ENCODE measurements at places on chromosomes 12 and 14.

- DNase-seq: no peak
Measured at GRCh38 chr12:508795-509194, 49.1 kb downstream of the B4GALNT3 start.

DNA sequence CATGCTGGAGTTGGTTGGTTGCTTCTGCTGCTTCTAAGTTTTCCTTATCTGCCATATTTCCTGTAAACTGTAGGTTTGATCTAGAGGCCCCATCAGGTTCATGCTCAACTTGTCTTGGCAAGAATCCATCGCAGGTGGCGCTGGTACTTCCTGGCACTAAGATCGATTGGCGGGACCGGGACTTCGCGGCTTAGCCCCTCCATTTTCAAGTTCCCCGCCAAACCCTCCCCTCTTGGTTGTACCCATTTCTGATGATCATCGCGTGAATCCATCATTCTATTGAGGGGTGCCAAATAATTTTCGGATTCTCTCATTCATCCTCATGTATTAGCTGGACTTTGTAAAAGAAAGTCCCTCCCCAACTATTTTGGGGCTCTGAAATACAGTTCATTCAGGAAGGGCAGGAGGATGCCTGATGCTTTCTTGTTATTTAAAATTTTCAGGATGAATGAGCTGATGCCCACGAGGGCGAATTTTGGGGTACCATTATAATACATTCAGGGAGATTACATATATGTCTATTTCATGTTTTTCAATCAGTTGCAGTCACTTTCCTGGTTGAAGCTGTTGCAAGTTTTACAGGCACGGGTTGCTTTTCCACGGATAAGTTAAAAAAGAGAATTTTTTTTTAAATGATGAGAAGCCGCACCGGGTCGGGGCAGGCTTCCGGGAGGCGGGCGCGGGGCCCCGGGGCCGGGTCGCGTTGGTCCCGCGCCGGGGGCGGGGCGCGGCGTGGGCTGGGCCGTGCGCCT is 395 bp upstream of the BRI3BP start:
- peak; percentile 81 for DNase-seq

DNA sequence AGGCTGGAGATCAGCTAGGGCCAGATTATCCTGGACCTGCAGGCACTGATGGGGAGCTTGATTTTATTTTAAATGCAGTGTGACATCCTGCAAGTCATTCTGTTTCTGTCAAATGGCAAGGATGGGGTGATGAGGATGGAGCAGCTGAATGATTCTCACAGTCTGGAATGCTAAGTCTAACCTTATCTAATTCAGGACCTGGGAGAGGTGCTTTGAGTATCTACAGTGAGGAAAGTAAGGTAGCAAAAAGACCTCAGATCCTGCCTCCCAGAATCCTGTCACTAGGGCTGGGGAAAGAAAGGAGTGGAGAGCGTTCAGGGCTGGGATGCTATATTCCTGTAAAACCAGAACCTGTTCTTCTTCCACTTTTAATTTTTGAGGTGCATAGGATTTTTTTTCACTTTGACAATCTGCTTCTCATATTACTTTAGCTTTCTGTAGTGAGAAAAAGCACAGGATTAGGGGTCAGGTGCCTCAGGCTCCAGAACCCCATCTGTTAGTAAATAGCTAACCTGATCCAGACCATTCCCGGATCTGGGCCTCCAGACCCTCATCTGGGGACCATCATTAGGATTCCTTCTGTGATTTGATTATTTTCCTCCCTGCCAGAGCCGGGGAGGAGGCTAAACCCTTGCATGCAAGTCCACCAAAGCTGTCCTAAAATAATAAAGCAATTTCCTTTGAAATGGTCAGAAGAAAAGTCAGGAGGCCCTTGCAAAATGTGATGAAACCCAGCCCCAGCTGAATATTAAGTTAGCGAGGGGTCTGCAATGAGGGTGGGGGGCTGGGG is 54.7 kb downstream of the ASCL1 start:
- DNase-seq: no peak

- DNase-seq: peak; percentile 96
Measured at GRCh38 chr12:56221757-56222530, at the start of gene RNF41. RNF41 (minus strand) TSS chr12:56221922; CDS start chr12:56214047, 7,875 bp downstream.

DNA sequence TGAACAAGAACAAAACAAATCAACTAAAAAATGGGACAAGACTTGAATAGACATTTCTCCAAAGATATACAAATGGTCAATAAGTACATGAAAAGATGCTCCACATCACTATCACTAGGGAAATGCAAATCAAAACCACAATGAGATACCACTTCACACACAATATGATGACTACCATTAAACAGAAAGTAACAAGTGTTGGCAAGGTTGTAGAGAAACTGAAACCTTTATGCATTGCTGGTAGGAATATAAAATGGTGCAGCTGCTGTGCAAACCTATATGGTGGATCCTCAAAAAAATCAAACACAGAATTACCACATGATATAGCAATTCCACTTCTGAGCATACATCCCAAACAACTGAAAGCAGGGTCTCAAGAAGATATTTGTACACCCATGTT is 5.2 kb downstream of the SMAGP start:
- DNase-seq: peak; percentile 72

GRCh38 chr14:72982146-72982708 is 44.7 kb downstream of the ZFYVE1 start:
- no peak for DNase-seq

GRCh38 chr14:30063746-30064145 is 136.1 kb upstream of the PRKD1 start:
- DNase-seq: no peak

DNA sequence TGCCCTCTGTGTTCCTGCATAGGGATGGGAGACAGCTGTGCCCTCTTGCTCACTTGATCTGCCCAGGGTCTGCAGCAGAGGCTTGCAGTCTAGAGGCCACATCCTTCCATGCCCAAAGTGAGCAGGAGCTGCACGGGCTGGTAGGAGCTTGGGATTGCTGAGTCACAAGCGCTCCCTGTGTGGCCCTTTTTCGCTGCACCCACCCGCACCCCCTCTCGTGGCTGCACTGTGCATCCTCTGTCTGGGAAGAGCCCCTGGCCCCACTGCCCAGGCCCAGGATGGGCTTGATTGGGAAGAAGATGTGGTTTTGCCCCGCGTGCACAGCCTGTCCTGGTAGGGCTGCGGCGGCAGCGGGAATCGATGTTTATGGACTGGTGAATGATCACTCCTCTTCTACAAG is 192.4 kb downstream of the TSPAN9 start:
- no peak for DNase-seq

GRCh38 chr14:62739647-62740046 is 305.6 kb downstream of the KCNH5 start:
- no peak for DNase-seq

- no peak for DNase-seq
Measured at GRCh38 chr12:108862588-108862959, 5.2 kb upstream of the SSH1 start.

- DNase-seq: no peak
Measured at GRCh38 chr12:104694161-104694560, 237.4 kb downstream of the CHST11 start.

DNA sequence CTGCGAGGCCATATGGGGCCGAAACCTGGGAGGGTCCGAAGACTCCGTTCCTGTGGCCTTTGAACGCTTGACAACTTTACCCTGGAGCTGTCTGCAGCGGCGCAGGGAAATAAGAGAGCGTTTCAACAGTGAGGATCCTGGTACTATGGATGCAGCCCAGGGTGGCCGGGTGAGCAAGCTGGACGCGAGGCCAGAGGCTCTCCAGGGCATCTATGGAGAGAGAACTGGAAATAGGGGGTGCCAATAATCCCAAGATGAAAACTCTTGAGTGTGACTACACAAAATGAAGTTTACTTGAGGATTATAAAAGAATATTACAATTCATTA is 1.1 kb upstream of the ABCC9 start:
- no peak for DNase-seq

GRCh38 chr14:103247169-103247606 is 86.8 kb upstream of the EIF5 start:
- no peak for DNase-seq

- no peak for DNase-seq
Measured at GRCh38 chr14:92340931-92341330, 18.0 kb downstream of the SLC24A4 start.

DNA sequence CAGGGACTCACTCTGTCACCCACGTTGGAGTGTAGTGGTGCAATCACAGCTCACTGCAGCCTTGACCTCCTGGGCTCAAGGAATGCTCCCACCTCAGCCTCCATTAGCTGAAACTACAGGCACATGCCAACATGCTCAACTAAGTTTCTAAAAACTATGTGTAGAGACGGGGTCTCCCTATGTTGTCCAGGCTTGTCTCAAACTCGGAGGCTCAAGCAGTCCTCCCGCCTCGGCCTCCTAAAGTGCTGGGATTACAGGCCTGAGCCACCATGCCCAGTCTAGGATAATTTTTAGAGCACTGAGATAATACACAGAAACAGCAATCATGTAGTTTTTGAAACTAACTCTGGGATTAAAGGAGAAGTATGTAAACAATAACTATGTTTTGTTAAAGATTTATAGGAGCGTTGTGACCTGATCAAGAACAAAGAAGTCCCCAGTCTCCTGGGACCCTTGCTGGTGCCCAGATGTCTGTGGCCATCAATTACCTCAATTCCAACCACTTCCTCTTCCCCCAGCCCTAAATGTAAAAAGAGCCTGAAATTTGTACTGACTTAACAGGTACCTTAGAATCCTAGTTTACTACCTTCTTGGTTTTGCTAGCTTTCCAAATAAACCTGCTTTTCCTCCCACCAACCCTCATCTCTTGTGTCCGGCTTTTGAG is 28.9 kb upstream of the EGLN3 start:
- no peak for DNase-seq

DNA sequence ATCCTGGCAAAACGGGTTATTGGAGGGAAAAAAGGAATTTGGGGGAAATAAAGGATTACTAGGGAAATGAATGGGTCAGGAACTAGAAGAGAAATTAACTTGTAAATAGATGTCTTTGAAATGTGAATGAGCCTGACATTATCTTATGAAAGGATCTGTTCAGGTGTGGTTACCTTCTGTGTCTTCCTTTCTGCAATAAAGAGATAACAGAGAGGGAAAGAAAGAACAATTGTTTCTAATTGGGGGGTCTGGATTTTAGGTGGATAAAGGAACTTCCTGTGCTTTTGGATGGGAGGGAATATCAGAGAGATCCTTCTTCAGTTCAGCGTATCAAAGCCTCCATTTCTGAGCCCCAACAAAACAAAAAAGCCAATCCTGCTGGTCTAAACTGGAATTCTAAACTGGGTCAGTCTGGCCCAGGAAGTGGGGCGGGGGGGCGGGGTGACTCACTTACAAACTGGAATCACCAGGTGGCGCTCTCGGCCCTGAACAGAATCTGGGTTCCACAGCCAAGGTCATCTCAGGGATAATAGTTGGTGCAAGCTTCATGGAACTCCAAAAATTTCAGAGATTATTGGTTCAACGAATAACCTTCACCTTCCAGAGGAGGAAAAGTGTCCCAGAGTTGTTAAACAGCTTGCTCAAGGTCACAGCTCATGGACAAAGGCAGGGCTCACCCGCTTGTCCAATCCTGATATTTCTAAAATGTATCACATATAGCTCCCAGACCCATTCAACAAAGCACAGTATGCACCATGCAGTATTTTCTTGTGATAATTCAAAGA is 15.2 kb upstream of the PEBP1 start:
- peak; percentile 31 for DNase-seq

DNA sequence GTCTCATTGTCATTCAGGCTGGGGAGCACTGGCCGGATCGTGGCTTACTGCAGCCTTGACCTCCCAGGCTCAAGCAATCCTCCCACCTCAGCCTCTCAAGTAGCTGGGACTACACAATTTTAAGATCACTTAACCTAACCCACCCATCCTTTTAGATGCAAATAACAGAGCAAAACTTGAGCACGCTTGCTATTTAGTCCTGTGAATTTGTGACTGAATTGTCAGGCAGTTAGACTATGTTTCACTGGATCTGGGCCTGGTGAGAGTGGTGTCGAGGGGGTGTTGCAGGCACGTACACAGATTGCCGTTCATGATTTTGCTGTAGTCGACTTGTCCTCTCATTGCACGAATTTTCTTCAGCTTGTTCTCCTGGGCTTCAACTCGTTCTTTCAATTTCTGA is 38.2 kb downstream of the ZFYVE21 start:
- no peak for DNase-seq

GRCh38 chr14:22748631-22749068 is 17.8 kb upstream of the OXA1L start:
- no peak for DNase-seq

- no peak for DNase-seq
Measured at GRCh38 chr12:1790444-1790843, 29.9 kb upstream of the LRTM2 start.

GRCh38 chr14:103871596-103872480 is 24.5 kb upstream of the PPP1R13B start:
- DNase-seq: peak; percentile 40

GRCh38 chr12:47449797-47450196 is 256.0 kb downstream of the RPAP3 start:
- DNase-seq: no peak

- DNase-seq: no peak
Measured at GRCh38 chr14:94408546-94409095, 20.2 kb upstream of the SERPINA1 start.

GRCh38 chr12:54338698-54339296 is 13.9 kb downstream of the COPZ1 start:
- no peak for DNase-seq

DNA sequence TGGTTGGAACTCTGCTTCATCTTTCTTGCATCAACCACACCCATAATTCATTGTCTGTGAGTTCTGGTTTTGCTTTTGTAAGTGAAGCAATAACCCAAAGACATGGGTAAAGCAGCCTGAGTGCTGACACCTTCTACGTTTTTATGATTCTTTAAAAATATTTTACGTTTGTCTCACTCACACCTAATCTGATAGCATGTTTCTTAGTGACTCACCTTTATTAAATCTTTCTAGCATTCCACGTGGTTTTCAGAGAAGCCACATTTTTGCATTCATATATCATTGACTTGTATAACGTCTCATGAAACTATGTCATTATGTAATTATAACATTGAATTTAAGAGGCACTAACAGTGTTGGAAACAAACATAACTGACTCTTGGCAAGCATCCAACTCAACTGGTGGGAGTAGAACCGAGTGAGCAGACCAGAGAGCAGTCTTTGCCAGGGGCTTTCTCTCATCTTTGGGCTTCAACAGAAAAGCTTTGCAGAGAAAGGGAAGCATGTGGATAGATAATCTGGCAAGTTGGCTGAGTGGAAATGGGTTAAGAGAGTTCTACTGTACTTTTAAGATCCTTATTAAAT is 118.8 kb downstream of the TPH2 start:
- no peak for DNase-seq

GRCh38 chr14:69318241-69318640 is 58.3 kb downstream of the GALNT16 start:
- no peak for DNase-seq

DNA sequence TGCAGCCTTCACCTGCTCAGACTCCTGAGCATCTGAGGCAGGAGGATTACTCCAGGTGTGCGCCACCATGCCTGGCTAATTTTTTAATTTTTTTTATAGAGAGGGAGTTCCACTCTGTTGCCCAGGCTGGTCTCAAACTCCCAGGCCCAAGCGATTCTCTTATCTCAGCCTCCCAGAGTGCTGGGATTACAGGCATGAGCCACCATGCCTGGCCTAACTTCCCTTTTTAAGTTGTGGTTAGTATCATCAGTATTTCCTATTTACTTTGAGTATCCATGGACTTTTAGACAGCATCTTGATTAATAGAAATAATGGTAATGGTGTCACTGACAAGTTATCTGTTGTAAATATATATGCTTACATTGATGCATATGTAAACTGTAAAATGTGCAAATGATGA is 116.9 kb downstream of the FGD4 start:
- no peak for DNase-seq

All from MM.1S (cell line).